ENCODE measurements at places on chromosomes 2 and 18.
A peak's percentile ranks its signal among the peaks of the same experiment; 100 is the strongest.

DNA sequence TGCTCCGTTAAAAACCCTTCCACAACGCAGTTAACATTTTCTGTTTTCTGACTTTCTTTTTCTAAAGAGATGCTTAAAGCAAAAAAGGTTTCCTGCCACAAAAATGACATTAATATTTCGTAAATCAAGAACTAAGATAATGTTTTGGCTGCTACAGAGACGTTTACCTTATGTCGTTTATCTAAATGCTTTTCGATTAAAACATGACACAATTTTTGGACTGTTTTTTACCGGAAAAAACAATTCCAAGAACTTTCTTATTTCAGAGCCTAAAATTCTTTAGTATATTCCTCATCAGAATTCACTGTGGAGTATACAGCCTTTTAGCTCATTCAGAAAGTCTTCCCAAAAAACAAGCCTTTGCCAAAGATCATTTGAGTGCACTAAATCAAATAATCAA lies 278.0 kb upstream of the TCF4 start:
- no peak for DNase-seq

DNA sequence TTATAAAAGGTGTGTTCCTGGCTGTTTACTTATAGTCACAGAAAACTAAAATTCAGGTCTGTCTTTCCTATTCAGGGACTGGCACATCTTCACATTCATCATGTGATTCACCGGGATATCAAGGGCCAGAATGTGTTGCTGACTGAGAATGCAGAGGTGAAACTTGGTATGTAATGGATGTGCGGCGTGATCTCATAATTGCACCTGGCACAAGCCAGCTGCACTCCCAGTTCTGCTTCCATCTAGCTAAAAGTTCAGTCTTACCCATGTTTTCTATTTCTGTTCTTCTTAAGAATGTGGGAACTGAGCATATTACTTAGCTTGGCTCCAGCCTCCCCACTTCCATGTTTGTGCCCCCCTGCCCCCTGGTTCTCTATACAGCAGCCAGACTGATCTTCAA lies 131.9 kb downstream of the MAP4K4 start:
- DNase-seq: no peak

- DNase-seq: no peak
Measured at GRCh38 chr2:206230060-206230762, 44.3 kb upstream of the ZDBF2 start.

DNA sequence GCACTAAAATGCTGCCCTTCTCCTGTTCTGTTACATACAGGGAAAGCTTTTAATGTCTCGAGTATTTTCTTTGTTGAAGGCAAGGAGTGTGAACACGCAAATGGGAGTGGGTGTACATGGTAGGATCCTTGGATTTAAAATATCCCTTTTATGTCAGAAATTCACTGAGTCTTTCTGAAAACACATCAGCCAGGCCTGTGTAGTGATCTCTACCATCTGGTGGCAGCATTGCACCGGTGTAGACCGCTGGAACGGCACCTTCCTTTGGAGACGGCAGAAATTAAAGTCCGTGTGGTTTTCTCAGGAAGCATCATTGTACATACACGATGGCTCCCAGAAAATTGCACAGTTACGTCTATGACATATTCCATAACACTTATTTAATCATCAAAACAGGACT lies 515.8 kb downstream of the GALR1 start:
- DNase-seq: peak; percentile 15

DNA sequence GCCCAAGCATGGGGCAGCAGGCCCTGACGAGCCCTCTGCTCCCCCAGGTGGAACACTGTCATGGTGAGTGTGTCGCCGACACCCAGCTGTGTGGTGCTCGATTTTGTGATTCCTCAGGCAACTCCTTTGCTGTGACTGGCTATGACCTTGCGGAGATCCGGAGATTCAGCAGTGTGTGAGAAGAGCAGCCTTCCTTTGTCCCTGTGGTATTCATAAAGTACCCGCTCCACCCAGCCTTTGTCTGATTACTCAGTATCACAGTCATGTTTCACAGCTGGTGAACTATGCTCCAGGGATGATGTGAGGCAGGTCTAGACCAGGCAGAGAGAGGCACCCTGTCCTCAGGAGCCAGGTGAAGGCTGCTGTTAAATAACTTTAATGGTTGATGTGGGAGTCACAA lies 4.0 kb downstream of the WDR54 start:
- DNase-seq: no peak

- DNase-seq: no peak
Measured at GRCh38 chr2:16613539-16614011, 52.1 kb downstream of the CYRIA start.

DNA sequence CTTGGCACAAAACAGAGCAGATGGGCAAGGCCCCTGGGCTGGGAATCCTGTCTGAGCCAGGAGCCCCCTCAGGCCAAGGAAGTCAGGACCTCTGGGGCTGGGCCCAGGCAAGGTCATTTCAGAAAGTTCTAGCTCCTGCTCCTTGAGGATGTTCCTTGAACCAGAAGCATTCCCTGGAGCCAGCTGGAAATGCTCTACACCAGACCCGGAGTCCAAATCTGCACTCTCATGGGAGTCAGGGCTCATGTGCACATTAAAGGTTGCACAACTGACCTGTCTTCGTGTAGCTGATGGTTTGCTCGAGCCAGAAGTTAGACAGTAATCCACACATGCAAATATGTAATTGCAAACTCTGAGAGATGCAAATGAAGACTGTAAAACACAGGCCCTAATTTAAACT lies 18.0 kb downstream of the PARD6G start:
- no peak for DNase-seq

- no peak for DNase-seq
Measured at GRCh38 chr2:134395779-134396178, 141.9 kb downstream of the MGAT5 start.

Data from substantia nigra (tissue), 51 donors.